Motor neuron (in vitro differentiated cells): ENCODE measurements at places on chromosomes 5 and 9. TPM values are rescaled to one million over a fixed set of nuclear protein-coding genes. Genes with fewer than 3 reads are reported as not detected.

The S1PR3 gene
- total RNA-seq, result 0.62 and 0.82 TPM in 2 replicates

GRCh38 chr9:128233817-128234406, 30.7 kb downstream of the DNM1 start:
- no peak for ATAC-seq

DNA sequence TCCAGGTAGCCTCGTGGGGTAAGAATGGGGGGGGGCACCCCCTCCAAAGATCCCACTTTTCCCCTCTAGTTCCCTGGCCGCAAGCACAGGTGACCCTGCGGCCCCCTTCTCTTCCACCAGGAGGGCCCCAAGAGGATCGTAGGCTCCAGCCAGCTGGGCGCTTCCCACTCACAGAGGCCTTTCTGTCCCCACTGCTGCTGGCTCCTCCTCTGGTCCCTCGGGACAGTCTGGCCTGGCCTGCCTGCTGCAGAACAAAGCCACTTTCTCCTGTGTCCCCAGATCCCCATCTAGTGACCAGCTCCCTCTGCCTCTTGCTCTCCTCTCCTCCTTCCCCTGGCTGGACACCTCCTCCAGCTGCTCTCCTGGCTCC, 534 bp upstream of the SAPCD2 start:
- peak; percentile 76 for ATAC-seq

DNA sequence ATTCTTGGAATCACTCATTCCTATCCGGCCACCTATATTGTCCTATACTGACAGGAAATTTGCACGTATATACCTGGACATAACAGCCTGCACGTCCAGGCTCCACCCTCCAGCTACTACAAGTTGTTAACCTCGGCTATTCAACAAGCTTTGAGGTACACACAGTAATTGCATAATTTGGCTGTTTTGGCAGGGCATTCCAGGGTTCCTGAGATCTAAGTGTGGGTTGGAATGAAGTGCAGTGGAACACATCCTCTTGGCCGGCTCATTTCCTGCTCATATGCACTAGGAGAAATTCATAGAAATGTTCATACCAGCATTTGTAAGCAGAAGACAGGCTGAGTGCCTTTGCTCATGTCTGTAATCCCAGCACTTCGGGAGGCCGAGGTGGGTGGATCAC, 222.3 kb downstream of the FBXL7 start:
- ATAC-seq, result no peak

The PCDHA6 gene
- 0.60 and 0.73 TPM in 2 replicates for total RNA-seq

DNA sequence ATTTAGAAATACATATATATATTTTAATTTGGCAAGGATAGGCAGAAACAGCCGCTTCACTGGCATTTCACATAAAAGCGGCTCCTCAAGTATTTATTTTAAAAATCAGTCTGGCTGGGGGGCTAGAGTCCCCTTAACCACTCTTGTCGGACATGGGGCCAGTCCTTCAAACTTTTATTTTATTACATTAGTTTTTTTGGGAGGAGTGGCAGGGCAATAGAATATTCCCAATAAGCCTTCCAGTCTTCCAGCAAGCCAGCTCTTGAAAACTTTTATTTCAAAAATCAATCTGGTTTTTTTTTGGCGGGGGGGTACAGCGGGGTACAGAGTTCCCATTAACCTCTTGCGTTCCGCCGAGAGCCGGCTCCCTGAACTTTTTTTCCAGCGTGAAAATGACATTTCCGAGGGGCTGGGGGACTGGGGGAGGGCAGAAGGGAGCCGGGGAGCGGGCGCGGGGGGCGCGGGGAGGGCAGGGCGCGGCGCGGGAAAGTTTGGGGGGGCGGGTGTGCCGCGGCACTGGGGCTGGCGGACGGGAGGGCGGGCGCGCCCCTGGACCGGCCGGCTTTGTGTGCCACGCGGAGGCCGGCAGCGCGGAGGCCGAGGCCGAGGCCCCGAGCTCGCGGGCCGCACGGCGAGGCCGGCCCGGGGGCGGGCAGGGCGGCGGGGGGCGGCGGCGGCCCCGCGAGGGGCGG, 504 bp upstream of the ZNF618 start:
- peak; percentile 73 for ATAC-seq
